Left colon (tissue), 2 donors: ENCODE measurements at places on chromosomes 16 and 17. TPM values are rescaled to one million over a fixed set of nuclear protein-coding genes. Genes with fewer than 3 reads are reported as not detected.

DNA sequence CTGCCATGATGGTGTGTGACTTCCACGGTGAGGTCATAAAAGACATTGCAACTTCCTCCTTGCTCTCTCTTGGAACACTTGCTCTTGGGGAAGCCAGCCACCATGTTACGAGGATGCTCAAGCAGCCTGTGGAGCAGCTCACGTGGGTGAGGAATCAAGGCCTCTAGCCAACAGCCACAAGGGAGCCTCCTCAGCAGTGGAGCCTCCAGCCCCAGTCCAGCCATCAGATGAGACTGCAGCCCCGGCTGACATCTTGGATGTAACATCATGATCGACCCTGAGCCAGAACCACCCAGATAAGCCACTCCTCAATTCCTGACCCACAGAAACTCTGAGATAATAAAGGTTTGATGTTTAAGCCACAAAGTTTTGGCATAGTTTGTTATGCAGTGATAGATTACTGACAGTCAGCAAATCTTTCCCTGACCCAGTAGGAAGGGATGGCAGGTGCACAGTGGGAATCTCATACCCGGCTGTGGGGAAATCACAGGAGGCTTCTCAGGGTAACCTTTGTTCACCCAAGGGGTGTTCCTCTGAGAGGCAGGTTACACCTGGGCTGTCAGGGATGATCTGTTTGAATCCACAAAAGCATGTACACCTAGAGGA lies 23.3 kb upstream of the GINS2 start:
- no peak for DNase-seq

DNA sequence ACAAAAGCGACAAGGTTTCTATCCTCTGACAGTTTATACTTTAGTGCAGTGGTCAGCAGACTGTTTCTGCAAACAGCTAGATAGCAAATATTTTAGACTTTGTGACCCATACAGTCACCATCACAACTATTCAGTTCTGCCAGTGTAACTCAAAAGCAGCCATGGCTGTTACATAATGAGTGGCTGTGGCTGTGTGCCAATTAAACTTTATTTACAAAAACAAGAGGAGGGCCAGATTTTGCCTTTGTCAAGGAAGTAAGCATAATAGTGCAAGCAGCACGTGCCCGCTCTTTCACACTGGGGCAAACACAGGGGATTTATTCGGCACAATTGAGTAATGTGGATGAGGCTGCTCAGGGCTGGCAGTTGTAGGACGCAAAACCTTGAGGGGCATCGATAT lies 551.5 kb downstream of the MAF start:
- DNase-seq, result no peak

DNA sequence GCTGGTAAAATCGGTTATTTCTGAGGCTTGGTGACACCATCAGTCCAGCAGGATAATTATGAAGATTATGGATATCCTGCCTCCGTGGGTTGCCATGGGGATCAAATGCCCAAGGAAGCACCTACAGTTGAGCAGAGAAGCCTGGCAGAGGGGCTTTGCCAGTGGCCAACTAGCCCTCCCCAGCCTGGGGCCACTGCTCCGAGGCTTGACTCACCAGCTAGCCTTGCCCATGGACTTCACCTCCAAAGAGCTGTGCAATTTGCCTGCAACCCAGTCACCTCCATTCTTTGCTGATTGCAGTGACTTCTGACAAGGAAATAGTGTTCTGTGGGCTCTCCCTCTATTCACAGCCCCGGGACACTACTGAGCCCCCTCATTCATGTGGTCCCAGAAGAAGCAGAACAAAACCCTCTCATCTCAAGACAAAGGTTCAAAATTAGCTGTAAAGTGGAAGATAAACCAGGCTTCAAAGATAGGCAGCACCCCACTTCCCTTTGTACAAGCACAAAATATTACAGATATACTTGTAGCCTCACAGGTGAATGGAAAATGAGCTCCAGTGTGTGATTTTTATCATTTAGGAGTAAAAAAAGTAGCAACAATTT lies 1.6 kb downstream of the PECAM1 start:
- no peak for DNase-seq

- no peak for DNase-seq
Observed at GRCh38 chr17:62093188-62094155, 28.4 kb upstream of the MED13 start.

MT3 gene
- 1.5 TPM for total RNA-seq
